ENCODE measurements at places on chromosomes 3 and 15.

DNA sequence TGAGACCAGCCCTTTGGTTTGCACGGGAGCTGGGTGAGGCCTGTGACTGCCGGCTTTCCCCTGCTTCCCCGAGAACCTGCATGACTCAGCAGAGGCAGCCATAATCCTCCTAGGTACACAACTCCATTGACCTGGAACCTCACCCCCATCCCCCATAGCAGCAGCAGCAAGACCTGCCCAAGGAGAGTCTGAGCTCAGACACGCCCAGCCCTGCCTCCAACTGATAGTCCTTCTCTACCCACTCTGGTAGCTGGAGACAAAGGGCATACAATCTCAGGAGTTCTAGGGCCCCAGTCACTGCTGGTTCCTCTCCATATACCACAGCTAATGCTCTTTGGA is 141.0 kb upstream of the ARHGEF26 start:
- ATAC-seq: no peak

GRCh38 chr3:127967316-127967715 is 52.3 kb downstream of the KBTBD12 start:
- ATAC-seq: no peak

DNA sequence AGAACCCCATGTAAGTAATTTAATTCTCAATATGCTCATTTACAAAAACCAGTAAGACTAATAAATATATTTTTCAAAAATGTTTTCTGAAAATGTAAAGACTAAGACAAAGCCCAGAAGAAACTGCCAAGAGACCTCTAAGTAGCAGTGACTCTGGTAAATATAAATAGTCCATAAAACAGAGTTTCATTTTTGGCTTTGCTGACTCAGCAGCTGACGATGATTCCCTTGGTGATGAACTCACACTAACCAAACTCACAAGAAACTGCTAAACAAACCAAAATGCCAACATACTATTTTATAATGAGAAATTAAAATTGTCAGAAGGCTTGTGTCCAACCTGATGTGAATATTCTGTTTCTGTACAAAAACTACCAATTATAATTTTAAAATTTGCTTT is 31.5 kb upstream of the IMPG2 start:
- ATAC-seq: no peak

DNA sequence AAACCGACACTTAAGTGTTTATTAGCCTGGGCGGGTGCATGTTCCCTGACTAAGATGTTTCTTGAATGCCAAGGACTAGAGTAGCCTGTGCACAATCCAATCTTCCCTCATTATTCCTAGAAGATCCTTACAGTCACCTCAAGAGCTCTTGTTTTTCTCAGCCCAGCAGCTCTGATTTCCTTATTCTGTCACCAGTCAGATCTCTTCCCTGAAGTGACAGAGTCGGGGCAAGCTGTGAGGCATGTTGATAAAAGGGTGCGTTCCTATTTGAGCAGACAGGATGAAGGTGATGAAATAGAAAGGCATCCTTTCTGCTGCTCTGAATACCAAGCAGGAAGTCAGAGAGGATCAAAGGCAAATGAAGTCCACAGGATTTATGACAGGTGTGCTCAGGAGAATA is 125.6 kb upstream of the MCTP2 start:
- no peak for ATAC-seq

GRCh38 chr3:169390271-169390670 is 273.2 kb downstream of the MECOM start:
- ATAC-seq: no peak

GRCh38 chr15:29636140-29636539 is 186.1 kb downstream of the TJP1 start:
- no peak for ATAC-seq

DNA sequence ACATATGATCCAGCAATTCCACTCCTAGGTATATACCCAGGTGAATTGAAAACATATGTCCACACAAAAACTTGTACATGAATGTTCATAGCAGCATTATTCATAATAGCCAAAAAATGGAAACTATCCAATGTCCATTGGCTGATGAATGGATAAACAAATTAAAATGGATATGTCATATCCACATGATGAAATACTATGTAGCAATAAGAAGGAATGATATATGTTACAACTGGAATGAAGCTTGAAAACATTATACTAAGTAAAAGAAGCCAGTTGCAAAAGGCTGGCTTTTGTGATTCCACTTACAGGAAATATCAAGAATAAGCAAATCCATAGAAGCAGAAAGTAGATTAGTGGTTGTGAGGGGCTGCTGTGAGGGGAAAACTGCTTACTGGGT is 33.7 kb downstream of the BNC1 start:
- no peak for ATAC-seq

GRCh38 chr3:39269528-39269927 is 10.3 kb downstream of the CX3CR1 start:
- ATAC-seq: no peak

- ATAC-seq: no peak
These were observed 116.9 kb upstream of the SOX14 start for GRCh38 chr3:137647179-137647578.
